ENCODE measurements at places on chromosomes 16 and 17.

GRCh38 chr17:1188812-1189504 lies 9.2 kb upstream of the ABR start:
- no peak for DNase-seq

DNA sequence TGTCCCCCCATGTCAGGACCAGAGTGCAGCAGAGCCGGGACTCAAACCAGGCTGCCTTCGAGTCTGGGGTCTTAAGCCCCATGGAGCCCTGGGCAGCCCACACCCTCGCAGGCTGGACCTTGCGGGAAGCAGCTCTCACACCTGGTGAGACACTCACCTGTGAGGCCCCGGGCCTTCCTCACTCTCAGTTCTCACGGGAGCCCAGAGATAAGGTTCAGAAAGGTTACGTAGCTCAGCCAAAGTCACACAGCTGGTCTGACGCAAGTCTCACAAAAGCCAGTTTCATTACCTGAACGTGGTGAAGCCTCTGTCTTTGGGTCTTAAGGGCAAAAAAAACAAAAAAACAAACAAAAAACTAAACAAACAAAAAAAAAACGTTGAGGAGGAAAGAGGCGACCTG lies 32.8 kb upstream of the SSTR5 start:
- DNase-seq = no peak

DNA sequence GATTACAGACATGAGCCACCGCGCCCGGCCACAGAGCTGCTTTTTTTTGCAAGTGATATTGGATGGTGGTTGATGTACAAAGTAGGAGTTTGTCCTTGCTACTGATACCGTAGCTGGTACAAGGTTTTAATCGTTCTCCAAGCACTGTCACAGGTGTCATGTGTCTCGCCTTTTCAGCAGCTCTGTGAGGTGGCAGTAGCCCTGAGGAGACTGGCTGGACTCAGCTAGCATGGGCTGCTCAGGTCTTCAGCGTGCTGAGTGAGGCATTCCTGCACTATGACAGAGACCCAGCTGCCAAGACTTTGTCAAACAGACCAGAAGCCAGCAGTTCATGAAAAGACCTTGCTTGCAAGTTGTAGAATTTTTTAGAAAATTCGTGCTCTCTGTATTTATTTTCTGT lies 7.2 kb downstream of the WWOX start:
- DNase-seq = no peak

- no peak for DNase-seq
Measured at GRCh38 chr16:56438038-56438437, 12.7 kb upstream of the AMFR start.

GRCh38 chr16:83699817-83700216 lies 108.0 kb upstream of the HSBP1 start:
- no peak for DNase-seq

- DNase-seq = peak; percentile 58
Measured at GRCh38 chr16:88790312-88791211, 5.5 kb upstream of the PIEZO1 start.

DNA sequence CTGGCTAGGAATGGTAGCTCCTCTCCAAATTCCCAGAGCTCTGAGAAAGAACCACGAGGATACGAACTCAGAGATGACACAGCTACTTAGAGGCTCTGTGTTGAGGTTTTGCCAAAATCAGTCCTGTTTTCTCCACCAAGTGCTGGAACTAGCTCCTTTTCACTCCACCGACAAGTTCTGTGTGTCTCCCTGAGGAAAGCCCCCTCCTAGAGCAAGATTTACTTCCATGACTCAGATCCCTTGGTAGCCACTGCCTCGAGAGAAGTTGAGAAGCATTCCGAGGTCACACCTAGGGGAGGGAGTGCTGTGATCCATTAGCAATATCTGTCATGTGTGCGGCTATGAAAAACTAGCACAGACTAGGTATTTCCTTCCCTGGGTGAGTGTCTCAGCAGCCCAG lies 30.6 kb downstream of the IL21R start:
- peak; percentile 7 for DNase-seq

DNA sequence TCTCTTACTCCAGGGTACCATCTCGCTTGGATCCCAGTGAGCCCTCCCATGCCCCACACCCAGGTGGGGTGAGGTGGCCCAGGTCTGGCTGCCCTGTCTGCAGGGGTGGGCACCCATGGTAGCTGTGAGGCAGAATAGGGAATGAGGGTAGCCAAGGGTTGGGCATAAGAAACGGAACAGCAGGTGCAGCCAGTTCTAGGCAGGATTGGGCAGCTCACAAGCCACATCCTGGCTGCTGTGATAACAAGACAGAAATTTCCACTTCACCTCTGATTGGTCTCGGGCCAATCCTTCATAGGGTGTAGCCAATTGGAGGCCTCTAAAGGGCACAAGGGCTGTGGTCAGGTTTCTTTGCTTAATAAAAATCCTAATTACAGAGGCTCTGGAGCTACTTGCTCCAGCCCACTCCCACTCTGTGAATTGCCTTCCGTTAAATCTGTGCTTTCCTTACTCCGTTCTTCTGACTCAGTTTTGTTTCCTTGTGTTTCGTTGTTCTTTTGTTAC lies 1.5 kb upstream of the ARHGDIG start:
- DNase-seq = no peak

DNA sequence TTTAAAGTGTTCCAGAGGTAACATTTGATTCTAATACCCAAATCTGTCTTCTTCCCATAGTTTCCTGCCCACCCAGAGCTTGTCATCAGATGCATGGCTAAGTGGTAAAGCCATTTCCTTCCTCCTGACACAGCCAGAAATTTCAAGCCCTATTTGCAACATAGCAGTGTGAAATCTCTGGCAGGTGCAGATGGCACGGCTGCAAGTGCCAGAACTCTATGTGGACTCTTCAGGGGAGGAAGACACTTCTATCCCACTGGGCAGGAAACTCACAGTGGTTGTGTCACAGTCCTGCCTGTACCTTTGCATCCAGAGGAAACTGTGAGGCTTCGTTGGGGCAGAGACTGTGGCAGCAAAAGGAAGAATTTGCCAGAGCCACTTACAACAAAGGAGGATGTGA lies 13.2 kb downstream of the DYNLRB2 start:
- no peak for DNase-seq

DNA sequence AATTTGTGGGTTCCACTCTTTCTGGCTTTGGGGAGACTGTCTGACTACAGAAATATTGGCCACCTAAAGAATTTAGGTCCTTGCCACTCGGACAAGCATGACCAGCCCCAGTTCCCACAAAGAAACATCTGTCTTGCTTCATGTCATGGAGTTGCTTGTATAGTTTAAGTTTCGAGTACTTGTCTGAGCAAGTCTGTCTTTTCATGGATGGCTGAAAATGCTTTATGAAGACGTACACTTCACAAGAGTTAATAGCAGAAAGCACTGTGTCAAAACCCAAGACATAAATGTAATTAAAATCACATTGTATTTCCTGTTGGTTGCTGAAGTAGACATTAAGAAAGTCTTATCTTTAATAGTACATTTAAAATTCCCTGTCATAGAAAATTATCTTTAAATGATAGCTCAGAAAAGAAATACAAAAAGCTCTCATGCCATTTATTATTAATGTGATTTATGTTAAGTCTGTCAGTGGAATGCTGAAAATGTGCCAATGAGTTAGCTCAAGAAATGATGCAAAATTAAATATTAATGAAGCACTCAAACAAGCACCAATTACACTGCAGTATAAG lies 29.8 kb upstream of the XYLT2 start:
- no peak for DNase-seq

GRCh38 chr17:28478712-28479615 lies 5.5 kb downstream of the SLC13A2 start:
- DNase-seq = no peak

DNA sequence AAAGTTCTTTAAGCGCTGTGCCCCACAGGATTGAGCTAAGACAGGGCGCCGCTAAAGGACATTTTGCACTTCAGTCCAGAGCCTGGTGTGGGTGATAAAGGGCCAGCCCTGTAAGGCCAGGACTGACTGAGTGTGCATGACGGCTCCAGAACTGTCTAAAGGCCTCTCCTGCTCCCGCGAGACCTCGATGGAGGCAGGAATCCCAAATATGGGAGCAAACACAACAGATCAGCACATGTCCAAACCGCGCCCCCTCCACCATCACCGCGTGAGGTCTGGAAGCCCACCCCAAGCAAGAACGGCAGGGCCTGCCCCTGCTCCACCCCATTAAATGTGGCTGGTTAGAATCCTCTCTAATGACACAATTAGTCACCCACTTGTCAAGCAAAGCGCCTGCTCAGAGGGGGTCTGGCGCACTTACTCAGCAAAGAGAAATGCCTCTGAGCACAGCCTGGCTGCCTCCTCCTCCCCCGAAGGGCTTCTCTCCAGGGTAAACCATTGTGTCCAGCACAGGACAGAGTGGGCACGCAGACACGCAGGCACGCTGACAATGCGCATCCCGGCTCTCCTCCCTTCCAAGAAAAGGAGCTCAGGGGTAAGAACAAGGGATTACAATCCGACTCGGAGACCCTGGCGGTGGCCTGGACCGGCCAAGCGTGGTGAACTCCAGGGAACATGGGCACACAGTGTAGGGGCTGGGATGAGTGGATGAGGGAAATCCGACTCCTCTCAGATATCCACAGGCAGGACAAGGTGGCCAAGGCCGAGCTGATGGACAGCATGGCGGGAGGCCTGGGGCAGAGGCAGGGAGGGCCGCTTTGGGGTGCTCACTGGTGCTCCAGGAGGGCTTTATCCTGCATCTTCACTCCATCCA lies 1.5 kb downstream of the MXRA7 start:
- DNase-seq = no peak

- no peak for DNase-seq
Measured at GRCh38 chr16:51834133-51834532, 683.1 kb upstream of the SALL1 start.

- DNase-seq = peak; percentile 91
Measured at GRCh38 chr17:82450357-82451106, at the start of gene CYBC1. CYBC1 (minus strand) TSS chr17:82450752; CDS start chr17:82449254, 1,498 bp downstream.

DNA sequence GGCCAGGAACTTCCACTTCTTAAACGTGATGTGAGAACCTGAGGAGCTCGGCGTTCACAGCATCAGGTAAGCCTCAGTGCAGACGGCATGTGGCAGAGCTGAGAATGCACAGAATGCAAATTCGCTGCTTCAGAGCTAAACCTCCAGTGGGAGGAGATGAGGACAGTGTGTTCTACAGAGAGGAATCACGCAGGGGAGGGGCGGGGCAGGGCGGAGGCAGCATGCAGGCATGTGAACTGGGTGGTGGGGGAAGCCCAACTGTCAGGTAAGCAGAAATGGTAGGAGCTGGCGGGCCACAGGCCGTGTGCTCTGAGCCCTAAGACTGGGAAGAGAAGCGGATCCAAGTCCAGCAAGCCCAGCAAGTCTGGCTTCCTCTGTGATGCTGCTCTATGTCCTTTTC lies 94.7 kb downstream of the ZNF778 start:
- DNase-seq = no peak

GRCh38 chr17:37025238-37025637 lies 76.5 kb downstream of the AATF start:
- no peak for DNase-seq

DNA sequence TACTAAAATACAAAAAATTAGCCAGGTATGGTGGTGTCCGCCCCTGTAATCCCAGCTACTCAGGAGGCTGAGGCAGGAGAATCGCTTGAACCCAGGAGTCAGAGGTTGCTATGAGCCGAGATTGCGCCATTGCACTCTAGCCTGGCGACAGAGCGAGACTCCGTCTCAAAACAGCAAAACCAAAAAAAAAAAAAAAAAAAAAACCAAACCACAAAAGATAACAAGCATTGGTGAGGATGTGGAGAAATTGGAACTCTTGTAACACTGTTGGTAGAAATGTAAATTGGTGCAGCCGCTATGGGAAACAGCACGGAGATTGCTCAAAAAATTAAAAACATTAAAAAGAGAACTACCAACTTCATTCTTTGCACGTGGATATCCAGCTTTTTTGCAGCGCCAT lies 119.4 kb downstream of the OR1D5 start:
- DNase-seq = no peak

DNA sequence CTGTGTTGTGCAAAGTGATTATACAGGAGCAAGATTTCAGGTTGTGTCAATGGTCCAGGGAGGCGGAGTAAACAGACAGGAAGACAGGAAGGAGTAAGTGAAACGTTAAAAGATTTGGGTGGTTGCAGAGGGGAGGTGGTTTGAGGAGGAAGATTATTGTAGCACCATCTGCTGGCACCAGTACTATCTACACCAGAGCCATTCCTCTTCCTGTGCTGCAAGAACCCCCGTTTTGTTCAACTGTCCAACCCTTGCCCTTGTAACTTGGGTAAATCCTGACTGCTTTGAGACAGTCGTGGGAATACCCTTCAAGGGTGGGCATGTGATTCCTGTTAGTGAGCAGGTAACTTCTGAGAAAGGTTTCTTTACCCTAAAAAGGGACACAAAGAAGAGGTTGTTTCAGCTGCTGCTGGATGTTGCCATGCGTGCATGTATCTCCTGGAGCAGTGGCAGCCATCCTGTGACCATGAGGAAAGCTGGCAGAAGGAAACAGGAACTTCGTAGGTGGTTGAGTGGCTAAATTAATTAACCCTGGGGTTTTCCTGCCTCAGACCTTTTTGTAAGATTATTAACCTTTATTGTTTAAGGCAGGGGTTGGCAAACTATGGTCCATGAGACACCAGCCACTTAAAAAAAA lies 124.1 kb downstream of the PRKCA start:
- DNase-seq = peak; percentile 51

DNA sequence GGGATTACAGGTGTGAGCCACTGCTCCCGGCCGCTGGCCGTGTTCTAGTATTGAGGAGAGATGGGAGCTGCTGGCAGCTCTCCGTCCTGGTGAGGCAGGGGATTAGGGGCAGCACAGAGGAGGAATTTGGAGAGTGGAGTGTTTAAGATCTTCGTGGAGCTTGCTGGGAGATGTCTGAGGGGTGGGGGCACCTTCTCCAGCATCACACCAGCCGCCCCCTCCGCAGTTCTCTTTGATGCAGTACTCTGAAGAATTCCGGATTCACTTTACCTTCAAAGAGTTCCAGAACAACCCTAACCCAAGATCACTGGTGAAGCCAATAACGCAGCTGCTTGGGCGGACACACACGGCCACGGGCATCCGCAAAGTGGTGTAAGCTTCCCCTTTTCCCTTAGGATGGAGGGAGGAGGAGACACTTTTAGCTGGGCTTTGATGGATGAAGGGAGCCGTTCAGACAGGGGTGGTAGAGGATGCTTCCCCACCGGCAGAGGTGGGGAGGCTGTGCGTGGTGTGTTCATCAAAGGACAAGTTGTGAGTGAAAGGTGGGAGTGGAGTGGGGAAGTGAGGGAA lies 11.9 kb downstream of the ITGAM start:
- DNase-seq = no peak

- DNase-seq = peak; percentile 2
Measured at GRCh38 chr17:64008830-64009229, 10.7 kb downstream of the PRR29 start.

DNA sequence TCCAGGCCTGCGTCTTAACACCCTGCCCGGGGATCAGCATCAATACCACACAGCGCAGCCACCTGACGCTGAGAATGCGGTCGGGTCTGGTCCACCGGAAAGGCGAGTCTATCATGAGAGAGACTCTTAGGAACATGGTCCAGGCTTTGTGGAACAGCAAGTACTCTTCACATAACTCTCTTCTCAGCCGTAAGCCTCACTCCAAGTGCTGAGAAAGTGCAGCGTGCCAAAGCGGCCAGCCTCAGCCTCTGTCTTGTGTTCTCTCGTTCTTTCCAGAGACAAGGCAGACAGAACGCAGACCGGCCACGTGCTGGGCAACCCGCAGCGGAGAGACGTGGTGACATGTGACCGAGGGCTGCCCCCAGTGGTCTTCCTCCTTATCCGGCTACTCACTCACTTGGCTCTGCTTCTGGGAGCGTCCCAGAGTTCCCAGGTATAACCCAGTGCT lies 34.4 kb upstream of the ENDOV start:
- no peak for DNase-seq

Data from CD8-positive, alpha-beta T cell (primary cell).